ENCODE measurements at places on chromosomes 13 and 19.

DNA sequence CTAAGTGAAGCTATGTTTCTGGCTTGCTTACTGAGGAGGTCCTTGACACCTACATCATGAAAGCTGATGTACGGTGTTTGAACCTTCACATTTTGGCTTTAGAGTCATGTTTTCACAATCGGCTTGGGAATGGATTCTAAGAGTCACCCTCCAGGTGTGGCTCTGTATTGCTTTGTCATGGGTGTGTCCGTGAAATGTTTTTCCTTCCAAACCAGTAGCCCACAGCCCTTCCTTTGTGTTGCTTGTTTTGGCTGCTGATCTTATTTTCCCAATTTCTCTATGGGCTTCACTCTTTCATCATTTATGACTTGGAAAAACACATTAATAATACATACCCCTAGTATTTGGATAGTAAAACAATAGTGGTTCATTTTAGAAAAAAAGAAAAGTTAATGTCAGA is 240.6 kb downstream of the GGACT start:
- no peak for DNase-seq

DNA sequence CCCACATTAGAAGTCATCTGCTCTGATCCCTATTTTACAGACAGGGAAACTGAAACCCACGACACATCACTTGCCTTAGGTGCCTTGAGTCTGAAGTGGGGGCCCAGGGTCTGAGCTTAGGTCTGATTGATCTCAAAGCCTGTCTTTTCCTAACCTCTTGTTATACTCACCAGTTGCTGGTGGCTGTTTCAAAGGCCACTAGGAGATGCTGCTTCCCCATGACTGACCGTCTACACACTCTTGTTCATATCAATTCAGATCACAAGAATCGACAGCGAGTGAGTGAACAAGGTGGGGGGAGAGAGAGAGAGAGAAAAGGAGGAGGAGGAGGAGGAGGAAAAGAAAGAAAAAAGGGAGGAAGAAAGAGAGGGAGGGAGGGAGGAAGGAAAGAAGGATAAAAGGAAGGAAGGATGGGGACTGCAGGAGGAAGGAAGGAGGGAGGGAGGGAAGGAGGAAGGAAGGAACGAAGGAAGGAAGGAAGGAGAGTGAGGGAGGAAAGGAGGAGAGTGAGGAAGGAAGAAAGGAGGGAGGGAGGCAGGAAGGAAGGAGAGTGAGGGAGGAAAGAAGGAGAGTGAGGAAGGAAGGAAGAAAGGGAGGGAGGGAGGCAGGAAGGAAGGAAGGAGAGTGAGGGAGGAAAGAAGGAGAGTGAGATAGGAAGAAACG is 3.3 kb downstream of the OR10H1 start:
- no peak for DNase-seq

DNA sequence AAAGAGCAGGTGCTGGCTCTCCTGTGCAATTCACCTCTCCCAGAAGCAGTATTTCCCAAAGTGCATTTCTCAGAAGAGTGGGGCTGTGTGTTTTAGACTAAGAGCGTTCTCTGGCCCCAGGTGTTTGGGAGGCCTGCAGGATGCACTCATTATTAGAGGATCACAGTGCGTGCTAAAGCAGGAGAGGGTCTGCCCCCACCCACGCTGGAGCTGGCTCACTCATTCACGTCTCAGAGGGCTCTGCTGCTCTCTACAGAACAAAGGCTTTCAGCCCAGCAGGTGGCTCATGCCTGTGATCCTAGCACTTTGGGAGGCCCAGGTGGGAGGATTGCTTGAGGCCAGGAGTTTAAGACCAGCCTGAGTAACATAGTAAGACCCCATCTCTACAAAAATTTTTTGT is 756.7 kb downstream of the UQCRFS1 start:
- no peak for DNase-seq

DNA sequence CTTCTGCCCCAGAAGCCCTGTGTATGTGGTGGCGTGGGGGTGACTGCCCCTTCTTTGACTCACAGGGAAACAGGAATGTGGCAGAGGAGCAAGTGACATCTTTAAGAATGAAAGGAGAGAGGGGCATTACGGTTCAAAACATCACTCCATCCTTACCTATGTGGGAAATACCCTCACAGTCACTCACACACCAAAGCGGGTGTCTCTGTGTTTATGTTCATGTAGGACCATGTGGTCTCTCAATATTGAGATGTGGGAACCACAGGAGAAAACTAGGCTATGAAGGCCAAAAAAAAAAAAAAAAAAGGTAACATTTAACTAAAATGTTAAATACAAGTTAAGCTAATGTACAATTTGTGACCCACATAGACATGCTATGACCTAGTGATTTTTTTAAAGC is 153.6 kb upstream of the GPR12 start:
- DNase-seq = no peak

GRCh38 chr13:51823359-51823758 is 19.4 kb upstream of the DHRS12 start:
- no peak for DNase-seq

- no peak for DNase-seq
These were observed 17.3 kb downstream of the CKM start for GRCh38 chr19:45305421-45305820.

DNA sequence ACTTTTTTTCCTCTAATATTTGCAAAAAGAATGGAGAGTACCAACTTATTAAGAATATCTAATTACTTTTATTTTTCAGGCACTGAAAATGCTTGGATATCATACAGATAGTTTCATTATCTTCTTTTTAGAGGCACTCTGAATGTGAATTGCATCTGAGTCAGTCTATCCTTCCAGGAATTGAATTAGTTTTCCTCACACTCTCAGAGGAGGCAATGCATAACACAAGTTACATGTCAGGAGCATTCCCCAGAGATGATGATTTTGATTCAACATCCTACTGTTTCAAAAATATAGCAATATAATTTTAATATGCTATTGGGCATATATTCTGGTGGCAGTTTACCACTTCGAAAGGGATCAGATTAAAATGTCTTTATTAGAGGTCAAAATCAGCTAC is 1315.4 kb downstream of the PCDH9 start:
- no peak for DNase-seq

GRCh38 chr13:83878691-83879430 is 3.4 kb downstream of the SLITRK1 start:
- DNase-seq = no peak

DNA sequence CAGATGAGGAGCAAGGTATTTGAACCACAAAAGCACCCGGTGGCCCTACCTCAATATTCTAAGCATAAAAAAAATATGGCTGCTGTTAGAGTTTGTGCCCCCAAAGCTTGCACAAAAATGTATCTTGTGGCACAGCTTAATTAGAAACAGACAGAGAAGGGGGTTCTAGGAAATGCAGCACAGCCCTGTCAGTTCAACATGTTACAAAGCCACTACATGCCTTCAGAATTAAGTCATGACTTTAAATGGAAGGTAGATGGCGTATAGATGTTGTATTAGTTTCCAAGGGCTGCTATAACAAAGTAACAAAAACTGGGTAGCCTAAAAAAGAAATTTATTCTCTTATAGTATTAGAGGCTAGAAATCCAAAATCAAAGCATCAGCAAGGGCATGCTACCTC is 703.8 kb downstream of the DIAPH3 start:
- DNase-seq = no peak

- no peak for DNase-seq
These were observed 27.6 kb downstream of the ARHGEF18 start for GRCh38 chr19:7376151-7376852.

DNA sequence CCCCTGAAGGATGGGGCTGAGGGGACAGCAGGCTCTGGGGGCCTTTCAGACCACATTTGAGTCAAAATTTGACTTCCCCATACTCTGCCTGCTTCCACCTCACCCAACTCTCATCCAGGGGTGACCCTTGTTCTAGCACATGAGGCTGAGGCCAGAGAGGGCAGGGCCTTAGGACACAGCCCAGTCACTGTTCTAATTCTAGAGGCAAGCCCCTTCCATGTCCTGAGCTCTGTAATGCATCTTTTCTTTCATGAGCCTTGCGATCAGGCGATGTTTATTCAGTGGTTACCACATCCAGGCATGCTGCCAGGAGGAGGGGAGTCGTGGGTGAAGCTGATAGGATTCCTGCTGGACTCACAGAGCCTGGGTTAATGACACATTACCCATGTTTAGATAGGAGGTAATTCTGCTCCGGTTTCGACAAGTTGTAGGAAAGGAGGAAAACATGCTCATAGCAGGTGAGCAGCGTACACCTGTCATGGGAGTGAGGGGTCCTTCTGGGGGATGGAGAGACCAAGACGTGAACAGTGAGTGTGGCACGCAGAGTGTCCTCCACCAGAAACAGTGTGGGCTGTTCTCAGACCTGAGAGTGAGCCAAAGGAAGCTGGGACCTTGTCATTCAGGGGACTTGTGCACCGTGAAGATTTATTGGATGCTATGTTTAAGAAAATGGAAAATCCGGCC is 9.3 kb downstream of the RPS9 start:
- no peak for DNase-seq

DNA sequence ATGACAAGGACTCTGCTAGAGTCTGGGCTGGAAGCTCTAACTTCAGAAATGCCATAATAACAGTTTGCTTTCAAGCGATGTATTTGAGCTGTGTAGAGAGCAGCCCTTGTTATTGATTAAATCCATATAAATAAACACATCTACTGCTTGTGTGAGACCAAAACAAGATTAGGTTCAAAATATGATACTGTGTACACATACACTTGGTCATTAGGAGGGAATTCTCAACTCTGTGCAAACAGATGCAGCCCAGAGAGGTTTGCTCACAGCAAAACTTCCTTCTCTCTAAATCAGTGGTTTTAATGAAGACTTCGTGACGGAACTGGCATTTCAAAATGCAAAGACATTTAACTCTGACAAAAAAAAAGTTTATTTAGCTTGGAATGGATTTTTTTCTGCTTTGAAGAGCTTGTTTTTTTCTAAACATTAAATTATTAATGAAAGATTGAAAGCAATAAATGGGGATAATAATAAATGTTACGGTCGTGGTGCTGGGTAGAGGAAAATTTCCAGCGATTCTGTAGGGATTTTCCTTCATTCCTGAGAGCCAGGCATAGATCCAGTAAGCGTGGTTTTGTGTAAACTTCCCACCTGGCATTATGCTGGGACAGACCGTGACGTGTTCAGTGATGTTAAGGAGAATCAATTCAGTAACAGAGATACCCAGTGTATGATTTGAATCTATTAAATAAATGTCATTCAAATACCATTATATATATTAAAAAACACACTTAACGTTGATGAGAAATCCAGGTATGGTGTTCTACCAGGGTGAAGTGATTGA is 213.7 kb downstream of the TEX29 start:
- DNase-seq = no peak

- no peak for DNase-seq
These were observed 429.3 kb downstream of the DIAPH3 start for GRCh38 chr13:59734393-59734792.

DNA sequence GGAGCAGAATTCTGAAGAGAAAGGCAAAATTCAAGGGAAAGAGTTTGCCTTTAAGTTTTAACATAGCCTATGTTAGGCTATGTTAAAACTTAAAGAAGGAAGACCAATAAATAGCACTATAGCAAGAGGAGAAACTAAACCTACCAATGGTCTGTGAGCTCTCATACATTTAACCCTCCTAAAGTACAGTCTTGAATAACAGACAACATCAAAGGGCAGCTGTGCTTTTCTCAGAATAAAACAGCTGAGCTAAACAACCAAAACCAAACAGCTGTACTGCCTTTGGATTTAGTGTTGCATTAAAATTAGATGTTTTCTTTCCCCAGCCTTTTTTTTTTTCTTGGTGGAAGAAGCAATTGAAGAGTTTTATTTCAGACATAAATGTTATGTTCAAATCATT is 34.0 kb downstream of the KLF5 start:
- DNase-seq = no peak

DNA sequence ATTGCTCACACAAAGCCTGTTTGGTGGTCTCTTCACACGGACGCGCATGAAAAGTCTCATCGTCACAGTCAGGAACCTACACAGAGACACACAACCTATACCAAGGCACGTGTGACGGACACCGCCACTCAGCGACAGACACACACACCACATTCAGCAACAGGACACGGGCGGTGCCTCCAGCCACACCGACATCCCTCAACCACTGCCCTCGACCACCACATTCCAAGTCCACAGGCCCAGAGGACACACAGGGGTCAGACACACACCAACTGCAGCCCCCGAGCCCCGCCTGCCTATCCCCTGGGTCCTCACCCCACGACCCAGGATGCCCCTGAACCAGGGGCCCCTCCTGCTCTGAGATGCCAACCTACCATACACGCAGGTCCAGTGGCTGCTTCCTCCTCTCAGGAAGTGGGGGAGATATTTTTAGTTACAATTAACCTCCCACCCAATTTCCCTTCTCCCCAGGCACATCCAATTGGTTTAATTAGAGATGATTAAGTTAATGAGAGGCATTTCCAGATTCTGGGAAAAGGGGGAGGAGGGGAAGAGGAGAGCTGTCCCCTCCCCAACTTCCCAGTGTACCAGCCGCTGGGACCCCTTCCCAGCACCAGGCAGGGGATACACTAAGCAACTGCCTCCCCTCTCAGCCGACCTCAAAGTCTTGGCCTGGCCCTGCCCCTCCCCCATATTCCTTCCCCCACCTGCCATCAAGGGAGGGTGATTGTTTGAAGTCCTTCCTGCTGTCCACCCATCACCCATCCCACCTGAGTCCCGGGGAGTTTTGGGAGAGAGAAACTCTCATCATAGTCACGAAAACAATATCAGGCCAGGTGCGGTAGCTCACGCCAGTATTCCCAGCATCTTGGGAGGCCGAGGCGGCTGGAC is 20.4 kb downstream of the MEIS3 start:
- DNase-seq = no peak

GRCh38 chr19:45782820-45783785 is 813 bp upstream of the DMPK start:
- no peak for DNase-seq

DNA sequence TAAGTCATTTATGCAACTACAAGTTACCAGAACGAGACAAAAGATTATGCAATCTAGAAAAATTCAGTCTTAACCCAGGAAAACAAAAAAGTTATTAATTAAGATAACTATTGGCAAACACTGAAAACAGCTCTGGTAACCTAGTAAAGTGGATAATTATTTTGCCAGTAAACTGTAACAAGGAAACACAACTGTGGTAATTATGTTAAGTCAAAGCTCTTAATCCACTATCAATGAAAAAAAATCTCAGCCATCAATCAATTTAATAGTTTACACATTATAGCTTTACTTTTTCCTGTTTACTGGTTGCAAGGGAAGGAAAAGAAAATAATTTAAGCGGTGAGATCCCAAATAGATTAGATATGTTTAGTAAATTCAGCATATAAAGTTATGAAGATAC is 11.2 kb downstream of the EXOSC8 start:
- DNase-seq = no peak

DNA sequence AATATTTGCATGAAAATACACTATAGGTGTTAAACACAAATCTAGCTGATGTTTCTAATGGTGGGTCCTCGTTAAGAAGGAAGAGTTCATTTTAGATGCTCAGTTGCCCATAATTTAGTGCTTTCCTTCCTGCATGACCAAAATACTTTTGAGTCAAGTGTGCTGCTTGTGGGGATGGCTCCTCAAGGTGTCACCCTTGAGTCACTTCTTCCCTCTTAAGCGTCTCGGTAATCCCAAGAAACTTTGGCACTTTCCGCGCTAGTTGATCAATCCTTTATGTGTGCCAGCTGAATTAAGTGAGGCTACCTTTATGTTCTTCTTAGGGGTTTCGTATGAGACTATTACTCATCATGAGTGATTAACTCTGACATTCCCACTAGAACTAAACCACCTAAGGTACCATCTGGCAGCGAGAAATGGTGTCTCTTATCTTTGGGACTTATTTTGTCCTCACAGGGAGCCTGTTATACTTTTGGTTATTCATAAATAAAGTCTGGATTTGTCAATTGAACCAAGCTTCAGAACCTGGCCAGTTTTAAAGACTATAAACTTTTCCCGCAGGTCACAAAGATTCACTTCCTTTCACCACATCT is 106.8 kb downstream of the NHLRC3 start:
- DNase-seq = no peak

GRCh38 chr19:21709464-21709863 is 57.9 kb downstream of the ZNF100 start:
- DNase-seq = no peak

Data from D721Med (cell line).